ENCODE measurements at places on chromosomes 6 and 20.

GRCh38 chr6:12717356-12717755 is 789 bp downstream of the PHACTR1 start:
- DNase-seq = no peak

DNA sequence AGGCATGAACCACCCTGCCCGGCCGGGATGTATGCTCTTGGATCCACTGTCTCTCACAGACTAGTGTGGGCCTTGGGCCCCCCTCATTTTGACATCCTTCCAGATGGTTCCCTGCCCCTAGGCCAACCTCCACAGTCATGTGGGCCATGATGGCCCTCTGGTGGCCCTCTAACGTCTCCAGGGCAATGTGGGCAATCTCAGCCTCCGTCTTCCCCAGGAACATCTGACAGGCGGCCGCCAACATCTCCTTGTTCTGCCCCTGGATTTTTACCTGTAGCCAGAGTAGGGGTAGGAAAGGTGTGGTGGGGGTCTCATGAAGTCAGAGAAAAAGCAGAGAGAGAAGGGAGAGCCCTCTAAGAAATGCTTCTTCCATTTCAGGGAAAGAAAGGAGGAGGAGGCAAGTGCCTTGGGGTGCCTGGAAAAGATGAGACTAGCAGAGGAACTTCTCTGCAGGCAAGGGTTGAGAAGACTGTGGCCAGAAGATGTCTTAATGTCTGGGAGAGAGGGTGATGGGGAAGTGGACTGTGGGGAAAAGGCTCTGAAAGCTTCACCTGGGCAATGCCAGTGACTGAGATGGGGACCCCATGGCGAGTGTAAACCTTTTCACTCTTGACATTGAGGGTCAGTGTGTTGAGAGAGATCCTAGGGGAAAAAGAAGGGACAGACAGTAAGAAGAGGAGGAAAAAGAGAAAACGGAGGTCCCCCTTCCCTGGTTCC is 1.3 kb downstream of the FLOT1 start:
- DNase-seq = peak; percentile 72

DNA sequence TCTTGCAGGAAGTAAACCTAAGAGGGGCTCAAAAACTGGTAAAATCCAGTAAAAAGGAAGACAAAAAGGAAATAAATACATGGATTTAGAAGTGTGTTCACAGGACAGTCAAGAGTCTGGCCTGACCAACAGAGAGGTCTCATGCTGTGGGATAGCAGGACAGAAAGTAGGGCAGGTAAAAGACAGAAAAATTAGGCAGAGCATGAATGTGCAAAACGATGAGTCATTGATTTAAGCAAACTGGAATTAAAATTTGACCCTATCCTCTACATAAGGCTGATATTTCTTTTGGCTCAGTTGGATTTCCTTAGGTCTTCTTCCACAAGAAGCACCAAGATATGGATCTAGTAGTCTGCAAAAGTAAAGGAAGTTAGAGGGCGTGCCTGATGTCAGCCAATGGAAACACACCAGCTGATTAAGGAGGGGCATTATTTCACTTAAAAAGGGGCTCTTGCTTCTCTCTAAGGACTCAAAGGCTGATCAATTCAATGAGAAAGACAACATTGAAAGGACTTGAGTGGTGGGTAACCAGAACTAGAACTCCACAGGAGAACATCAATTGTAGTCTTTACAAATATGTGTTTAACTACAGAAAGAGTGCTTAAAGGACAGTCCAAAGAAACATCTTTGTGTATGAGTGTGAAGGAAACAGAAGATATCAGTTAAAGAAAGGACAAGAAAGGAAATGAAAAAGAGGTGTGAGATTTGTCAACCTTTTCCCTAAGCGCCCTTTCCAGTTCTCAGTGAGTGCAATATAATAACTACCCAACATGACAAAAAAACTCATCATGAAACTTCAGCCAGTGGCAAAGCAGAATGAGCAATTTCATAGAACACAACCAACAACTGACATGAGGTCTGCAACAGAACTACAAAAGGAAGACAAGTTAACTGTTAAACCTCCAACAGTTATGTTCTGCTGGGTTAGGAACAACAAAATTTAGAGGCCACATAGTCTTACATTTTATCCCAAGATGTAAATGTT is 19.4 kb upstream of the MYB start:
- no peak for DNase-seq

DNA sequence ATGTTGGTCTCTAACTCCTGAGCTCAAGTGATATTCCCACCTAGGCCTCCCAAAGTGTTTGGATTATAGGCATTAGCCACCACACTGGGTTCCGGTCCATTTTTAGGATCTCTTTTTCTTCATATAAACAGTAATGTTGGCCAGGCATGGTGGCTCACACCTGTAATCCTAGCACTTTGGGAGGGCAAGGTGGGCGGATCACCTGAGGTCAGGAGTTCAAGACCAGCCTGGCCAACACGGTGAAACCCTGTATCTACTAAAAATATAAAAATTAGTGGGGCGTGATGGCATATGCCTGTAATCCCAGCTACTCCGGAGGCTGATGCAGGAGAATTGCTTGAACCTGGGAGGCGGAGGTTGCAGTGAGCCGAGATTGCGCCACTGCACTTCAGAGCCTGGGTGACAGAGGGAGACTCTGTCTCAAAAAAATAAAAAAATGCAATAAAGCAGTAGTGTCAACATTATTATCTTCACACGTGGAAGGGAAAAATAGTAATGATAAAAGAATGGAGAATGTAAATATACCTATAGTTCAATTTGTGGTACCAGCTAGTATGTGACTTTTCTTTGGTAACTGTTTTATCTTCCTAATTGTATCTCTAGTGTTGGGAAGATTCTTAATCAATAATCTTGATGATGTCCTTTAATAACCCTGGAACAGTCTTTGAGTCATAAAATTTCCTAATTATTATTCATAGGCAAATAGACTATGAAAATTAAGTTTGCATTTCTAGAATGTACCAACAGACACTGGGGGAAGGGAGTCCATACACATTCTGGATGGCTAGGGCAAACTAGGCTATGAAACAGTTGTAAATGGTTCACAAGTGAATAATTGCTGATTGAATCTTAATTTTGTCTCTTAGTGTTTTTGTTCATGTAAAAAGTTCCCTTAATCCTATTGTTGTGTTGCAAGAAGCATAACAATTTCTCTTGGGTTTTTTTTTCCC is 3.6 kb downstream of the PARD6B start:
- DNase-seq = no peak

- DNase-seq = no peak
These were observed 160.2 kb downstream of the SYNDIG1 start for GRCh38 chr20:24629668-24630067.

DNA sequence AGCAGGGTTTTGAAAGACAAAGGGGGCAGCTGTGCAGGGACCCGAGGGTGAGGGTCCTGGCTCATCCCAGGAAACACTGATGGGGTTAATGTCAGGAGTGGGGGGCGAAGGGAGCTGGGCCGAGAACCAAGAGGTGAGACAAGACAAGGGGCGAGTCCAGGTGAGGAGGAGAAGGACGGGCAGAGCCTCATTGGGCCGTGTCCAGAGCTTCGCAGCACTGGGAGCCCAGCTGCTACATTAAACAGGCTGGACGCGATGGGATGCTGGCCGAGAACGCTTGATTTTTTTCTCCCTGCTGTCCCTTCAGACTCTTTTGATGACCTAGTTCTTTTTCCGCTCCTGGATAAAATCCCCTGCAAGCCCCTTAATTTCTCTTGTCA is 172.8 kb upstream of the SNX9 start:
- no peak for DNase-seq

DNA sequence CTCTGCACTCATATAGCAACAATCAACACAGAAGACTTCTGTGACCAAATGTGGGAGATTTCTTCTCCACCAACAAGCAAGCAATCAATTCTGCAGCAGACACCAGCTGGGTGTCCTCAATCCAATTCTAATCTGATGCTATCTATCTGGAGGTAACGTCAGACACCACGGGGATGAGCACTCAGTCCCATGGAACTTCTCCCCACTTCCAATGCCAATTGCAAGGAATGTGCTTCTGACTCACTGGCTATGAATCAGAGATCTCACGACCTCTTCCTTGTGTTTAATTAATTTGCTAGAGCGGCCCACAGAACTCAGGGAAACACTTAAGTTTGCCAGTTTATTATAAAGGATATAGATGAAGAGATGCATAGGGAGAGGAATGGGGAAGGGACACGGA is 103.5 kb upstream of the SIRPG start:
- no peak for DNase-seq

DNA sequence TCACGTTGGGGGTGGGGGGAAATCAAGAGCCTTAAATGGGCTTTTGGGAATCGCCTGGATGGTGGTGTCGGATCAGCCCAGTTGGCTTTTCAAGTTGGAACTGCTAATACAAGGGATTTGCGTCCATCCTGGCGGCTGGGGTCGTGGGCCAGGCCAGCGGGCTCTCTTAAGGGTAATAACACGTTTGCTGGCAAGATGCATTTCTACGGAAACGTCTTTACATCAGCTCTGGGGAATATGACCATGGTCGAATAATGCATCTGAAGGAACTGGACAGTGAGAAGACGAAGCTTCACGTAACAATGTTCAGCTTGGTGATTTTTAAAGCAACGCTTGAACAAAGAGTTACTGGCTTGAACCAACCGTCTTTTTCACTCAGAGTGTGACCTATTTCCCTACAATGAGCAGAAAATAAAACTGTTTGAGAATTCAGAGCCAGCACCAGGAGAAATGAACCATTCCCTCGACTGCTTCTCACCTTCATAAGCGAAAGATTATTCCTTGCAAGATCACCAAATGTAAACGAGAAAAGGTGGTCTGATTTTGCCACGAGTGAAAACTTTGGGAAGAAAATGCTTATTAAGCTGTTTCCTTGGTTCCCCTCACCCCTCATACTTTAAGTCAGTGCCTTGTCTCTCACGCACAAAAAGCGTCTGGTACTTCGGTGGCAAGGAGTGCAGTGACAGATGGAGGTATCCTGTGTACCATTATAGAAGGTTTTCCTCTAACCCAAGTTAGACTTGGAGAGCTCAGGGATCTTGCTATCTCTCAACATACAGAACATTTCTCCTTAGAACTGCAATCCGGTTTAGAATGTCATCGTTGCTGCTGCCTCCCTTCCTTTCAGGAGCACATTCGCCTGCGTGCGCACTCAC is 1.4 kb upstream of the MARCKS start:
- DNase-seq = no peak

GRCh38 chr6:150503586-150504339 is 95.9 kb upstream of the PLEKHG1 start:
- DNase-seq = no peak

GRCh38 chr6:106560996-106561685 is 68.2 kb downstream of the RTN4IP1 start:
- no peak for DNase-seq

DNA sequence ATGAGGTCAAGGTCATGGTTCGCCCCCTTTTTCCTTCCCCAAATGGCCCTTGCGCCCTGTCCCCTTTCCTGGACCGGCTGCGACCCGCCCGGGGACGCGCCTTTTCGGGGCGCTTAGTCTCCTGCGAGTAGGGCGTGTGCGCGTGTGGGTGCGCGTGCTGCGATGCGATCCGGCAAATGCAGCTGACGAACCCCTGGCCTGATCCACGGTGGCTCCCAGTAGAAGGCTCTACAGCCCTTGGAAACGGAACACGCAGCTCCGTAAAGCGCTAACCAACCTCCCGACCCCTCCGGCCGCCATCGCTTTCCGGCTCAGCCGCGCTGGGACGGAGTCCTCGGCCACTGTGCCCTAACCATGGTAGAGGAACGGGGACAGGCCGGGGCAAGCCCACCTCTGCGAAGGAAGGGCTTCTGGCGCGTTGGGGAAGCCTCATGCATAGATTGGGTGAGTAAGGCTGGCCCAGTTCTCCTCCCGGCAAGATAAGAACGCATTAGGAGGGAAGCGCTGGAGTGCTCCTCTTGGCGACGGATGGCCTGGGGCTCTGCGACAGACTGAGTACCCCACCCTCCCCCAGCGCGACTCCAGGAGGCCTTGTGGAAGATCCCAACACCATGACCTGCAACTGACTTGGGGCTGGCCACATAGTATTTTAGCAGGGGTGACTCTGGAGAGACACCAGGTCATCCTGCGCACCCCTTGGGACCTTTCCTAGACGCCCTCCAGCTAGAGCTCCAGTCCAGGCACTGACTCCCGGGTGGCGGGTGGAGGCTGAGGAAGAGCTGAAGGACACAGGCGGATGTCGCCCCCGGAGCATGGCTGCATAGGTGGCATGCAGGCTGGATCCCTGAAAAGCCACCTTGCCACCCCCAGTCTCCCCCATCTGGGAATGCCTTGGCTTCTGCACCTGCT is 1.1 kb upstream of the SLC4A11 start:
- DNase-seq = no peak

GRCh38 chr20:46582648-46583047 is 32.2 kb upstream of the OCSTAMP start:
- no peak for DNase-seq

DNA sequence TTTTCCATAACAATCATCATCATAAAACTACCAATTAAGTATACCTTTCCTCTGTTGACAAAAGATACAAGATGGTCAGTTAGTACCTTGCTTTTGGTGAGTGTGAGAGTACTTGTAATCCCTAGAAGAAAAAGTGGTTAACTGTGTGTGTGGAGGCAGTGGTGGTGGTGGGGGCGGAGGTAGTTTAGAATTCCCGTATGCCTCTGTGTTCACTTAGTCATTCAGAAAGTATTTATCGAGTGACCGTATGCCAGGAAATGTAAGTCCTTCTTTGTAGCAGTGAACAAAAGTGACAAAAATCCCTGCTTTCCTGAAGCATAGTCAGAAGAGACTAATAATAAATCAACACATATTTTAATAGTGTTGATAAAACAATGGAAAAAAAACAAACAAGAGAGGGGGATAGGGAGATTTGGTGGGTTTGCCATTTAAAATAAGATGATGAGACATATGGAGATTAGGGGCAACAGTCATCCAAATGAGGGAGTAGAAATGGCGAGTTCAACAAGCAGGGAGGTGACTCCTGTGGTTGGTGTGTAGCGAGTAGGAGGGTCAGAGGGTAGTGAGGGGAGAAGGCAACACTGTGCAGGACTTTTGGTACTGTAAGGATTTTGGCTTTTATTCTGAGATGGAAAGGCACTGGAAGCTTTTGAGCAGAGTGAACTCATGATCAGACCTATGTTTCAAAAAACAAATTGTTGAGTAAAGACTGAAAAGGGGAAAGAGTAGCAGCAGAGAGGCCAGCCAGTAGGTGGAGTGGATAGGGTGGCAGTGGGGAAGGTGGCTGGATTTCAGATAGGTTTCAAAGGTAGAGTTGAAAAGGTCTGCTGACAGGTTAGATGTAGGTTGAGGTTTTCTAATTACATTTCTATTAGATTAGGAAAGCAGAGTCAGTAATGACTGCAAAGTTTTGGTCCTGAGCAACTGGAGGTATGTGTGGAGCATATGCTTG is 40.3 kb upstream of the SIM1 start:
- no peak for DNase-seq
